DMS153 (cell line): ENCODE measurements at places on chromosomes 1 and 21.

- DNase-seq, result no peak
Observed at GRCh38 chr1:203516184-203516583, 22.2 kb downstream of the OPTC start.

DNA sequence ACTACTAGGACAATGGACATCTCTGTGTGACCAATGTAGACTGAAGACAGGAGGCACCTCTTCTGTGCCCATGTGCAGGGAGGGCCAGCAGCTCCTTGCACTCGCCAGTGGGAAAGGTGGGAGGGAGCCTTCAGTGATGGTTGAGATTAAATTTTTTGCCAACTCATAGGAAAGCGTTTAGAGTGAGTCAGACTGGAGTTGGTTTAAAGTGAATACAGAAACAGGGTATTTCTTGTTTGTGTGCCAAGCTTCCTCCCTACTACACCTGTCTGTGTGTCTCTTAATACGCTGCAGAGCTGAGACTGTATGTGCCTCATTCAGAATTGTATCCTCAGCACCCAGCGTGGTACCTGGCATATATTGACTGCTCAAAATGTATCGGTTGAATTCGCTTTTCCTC lies 13.5 kb upstream of the COL16A1 start:
- DNase-seq, result no peak

DNA sequence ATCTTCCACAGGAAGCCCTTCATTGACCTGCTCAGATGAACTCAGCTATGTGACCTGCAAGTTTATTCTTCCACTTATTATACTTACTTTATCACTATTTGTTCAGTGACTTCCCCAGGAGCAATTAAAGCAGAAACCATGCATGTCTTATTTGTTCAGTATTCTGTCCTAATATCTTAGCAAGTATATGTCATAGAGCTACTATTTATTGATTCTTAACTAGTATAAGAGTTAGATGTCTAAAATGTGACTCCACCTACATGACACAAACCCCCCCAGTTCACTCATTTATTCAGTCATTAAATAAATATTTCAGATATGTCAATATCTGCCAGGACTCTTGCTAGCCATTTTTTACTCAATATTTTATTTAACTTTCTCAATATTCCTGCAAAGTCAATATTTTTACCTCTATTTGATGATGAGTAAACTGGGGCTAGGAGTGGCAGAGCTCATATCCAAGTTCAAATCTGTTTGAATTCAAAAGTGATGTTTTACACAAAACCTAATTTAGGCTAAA lies 469.0 kb upstream of the USP24 start:
- DNase-seq, result no peak

GRCh38 chr1:77303387-77303786 lies 21.6 kb downstream of the AK5 start:
- DNase-seq, result no peak

DNA sequence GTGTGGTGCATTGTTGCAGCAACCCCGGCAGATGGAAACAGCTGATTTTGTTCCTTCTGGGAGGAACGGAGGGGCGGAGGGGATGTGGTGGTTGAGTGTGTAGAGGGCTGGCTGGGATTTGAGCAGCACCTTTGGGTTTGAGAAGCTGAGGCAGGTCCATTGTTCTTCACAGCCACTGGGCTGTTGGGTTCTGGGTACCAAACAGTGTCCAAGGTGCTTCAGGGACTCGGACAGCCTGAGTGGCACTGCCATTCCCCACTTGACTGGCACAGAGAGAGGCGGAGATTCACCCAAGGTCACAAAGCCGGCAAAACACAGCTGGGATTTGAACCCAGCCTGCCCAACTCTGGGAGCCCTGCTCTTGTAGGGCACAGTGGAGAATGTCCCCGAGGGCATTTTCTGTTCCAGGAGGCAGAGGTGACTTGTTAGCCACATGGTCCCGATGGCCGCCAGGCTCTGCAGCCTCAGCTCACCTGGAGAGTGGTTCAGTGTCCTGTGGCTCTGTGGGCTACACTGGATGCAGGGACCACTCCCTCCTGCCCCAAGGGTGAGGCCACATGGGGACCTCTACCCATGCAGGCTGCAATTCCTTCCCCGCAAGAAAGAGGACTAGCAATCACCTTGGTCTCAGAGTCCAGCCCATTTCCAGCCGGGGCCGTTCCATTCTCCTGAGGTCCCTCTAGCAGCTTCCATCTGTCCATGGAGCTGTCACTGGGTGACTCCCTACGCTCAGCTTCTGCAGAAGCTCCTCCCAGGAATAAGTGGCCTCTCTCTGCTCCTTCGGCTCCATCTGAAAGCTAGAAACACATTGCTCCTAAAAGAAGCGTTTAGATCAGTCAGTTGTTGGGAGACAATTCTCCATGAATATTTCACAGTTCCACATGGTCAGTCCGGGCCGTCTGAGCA lies 31.2 kb upstream of the C1orf174 start:
- DNase-seq, result no peak
